ENCODE measurements at places on chromosomes 7 and 10.

- DNase-seq, result no peak
These were observed 34.8 kb downstream of the SVOPL start for GRCh38 chr7:138666385-138666784.

DNA sequence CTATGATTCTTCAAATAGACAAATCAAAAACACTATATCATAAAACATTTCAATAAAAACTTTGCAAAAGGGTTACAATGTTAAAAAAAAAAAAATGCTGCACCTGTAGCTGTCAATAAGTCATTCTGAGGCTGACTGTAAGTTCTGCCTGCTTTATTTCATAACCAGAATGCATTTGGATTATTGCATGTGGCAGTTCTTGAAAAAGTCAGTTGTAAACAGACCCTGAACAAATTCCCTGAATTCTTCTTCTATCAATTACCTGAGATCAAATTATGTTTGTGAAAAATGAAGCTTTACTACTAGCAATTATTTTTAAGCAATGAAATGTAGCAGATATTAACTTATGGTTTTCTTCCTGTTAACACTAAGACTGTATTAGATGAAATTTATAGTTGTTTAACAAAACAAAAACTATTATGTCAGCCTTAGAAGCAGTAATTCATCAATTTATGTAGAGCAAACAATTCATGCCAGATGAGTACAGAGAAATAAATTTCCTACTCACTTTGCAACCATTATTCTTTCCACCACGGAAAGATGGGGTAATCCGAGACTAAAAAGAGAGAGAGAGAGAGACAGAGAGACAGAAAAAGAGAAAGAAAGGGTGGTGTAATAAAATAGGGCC is 107.8 kb downstream of the SFMBT2 start:
- DNase-seq, result no peak

DNA sequence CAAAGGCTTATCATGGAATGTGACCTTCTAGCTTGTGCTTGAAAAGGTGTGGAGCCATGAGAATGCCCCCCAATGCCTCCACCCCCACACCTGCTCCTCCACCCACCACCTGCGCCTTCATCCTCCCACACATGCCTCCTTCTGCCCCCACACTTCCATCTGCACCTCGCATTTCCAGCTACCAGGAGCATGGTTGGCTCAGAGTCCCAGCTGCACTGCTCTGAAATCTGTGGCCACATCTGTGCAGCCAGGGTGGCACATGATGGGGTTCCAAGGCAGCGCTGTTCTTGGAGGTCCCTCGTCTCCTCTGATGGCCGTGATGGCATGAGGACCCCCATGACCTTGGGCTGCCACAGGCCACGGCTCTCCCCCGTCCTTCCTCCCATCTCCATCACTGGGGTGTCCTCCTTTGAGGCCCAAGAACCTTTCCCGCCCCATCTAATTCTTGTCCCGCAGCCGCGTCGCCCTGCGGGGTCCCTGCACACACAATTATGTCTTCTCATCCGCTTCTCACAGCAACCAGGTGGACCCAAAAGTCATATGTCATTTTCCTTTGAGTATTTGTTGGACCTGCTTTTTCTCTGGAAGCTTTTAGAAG is 40.6 kb upstream of the CNPY1 start:
- no peak for DNase-seq

DNA sequence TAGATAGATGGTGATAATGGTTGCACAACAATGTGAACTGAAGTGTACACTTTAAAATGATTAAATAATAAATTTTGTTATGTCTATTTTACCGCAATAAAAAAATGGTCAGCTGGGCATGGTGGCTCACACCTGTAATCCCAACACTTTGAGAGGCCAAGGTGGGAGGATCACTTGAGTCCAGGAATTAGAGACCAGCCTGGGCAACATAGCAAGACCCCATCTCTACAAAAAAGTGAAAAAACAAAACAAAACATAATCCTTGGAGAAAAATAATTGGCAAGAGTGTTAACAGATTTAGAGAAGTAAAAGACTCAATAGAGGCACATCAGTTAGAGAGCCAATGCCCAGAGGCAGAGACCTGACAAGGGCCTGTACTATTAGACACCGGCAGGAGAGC is 9.9 kb upstream of the RPEL1 start:
- DNase-seq, result no peak

- no peak for DNase-seq
These were observed 15.0 kb upstream of the MCM10 start for GRCh38 chr10:13146379-13146778.

DNA sequence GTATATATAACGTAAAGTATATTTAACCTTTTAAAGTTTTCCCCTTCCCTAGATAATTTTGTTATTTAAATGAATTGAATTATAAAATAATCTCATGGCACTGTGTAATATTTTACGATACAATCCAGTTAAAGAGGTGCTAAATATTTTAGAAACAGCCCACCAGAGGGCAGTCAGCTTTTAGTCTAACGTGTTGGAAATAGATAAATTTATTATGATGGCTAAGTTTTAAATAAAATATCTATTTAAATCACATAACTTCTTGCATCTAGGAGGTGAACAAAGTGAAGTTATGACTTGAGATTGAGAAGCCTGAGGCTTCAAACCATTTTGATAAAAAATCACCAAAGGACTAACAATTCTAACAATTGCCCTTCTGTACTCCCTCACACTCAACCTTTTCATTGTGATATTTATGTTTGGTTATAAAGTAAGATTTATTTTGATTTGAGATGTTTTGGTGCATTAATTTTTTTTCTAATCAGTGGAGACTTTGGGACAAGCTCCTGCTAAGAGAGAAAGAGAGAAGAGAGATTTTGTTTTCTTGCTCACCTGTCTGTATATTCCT is 171.5 kb upstream of the SP4 start:
- DNase-seq, result peak; percentile 72

DNA sequence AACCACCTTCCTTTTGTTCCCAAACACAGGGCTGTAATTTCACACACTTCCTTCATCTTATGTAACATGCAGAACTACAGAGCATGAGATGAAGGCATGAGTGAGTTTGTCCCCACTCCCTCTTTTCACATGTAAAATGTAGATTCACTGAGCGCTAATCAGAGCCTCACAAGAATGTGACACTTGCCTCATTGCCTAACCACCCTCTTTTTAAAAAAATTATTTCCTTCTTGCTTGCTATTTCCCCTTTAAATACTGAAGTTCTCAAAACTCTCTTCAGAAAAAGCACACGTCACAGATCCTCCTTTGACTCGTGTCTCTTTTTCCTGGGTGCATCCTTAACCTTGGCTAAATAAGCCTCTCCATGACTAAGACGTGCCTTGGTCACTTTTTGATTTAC is 121.2 kb upstream of the TARP start:
- peak; percentile 66 for DNase-seq

- DNase-seq, result no peak
These were observed 168.5 kb downstream of the NOC3L start for GRCh38 chr10:94194256-94194655.

- DNase-seq, result no peak
These were observed 104.7 kb downstream of the EVX1 start for GRCh38 chr7:27347276-27347640.

- DNase-seq, result no peak
These were observed 39.2 kb downstream of the TOMM7 start for GRCh38 chr7:22783421-22783820.

DNA sequence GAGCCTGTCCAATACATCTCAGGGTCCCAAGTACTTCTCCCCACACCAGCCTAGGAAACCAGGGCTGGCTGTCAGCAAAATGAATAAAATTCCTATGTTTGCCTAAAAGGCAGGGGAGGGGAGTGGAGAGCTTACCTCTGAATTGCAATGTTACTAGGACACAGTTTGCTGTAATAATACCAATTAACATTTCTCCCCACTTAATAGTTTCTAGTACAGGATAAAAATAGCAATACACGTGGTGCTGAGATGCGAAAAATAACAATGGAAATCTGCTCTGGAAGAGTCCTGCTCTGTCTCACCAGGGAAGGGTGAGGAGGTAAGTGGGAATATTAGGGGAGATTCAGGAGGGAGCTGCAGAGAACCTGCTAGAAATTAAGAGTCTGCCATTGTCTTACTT is 112.3 kb downstream of the PLXNA4 start:
- no peak for DNase-seq

GRCh38 chr10:86293396-86293791 is 73.2 kb downstream of the GRID1 start:
- no peak for DNase-seq

- no peak for DNase-seq
These were observed 39.1 kb upstream of the EBF3 start for GRCh38 chr10:130003166-130003565.

DNA sequence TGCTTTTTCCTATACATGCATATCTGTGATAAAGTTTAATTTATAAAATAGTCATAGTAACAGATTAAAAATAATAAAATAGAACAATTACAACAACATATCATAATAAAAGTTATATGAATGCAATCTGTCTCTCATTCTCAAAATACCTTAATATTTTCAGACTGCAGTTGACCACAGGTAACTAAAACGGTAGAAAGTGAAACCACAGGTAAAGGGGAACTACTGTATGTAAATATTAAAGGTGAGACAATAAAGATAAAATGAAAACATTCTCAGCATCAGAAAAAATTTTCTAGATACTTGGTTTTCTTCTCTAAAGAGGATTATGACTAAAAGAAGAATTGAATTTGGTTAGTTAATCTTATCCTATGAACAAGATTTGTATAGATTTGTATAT is 6.0 kb downstream of the FKBP14 start:
- no peak for DNase-seq

DNA sequence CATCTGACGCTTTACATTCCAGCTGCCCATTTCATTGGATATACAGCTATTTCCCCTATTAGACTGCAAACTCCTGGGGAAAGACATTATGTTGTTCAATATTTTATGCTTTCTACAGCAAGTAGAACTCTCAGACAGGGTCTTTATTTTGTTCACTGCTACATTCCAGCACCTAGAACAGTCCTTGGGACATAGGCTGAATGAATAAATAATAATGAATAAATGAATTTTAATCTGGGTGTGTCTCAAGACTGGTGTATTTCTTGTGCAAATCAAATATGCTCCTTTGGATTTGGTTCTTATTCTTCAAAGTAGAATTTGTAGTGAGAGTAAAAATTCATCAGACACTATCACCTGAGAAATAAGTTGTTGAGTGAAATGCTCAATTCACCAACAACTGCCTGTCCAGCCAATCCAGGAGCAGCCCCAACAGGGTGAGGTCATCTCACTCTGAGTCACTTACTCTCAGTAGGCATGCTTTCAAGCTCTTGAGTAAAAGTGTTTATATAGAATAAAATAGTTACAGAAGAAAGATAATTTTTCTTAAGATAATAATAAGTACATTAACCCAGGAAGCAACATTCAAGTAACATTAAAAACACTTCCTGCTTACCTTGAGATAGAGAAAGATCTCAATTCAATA is 287.5 kb upstream of the NPVF start:
- DNase-seq, result peak; percentile 4

DNA sequence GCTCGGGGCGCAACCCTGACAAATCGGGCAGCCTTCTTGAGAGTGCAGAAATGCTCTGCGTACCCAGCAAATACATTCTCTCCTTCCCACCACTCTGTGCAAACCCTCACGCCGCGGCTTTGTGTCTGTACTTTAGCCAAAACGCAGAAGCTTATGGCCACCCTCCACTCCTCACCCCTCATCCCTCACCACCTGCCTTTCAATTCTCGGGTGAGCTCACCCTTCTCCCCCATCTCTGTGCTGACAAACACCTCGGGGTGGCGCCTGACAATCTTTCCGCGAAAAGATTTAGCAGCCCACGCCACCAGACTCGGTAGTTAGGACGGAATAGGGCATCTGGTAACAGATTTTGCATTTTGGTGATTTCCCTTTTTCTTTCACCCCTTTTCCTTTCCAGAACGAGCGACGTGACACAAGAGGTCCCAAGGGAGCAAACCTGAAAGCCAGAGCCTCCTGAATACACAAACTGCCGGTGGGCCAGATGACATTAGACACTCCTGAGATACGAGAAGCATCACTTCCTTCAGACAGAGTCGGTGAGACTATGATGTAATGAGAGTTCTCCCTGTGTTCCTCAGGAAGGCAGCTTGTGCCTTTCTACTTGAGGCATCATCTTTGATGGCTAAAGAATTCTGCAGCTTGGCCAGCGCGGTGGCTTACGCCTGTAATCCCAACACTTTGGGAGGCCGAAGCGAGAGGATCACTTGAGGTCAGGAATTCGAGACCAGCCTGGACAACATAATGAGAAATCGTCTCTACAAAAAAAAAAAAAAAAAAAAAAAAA is 671 bp upstream of the ATAD1 start:
- DNase-seq, result peak; percentile 28

DNA sequence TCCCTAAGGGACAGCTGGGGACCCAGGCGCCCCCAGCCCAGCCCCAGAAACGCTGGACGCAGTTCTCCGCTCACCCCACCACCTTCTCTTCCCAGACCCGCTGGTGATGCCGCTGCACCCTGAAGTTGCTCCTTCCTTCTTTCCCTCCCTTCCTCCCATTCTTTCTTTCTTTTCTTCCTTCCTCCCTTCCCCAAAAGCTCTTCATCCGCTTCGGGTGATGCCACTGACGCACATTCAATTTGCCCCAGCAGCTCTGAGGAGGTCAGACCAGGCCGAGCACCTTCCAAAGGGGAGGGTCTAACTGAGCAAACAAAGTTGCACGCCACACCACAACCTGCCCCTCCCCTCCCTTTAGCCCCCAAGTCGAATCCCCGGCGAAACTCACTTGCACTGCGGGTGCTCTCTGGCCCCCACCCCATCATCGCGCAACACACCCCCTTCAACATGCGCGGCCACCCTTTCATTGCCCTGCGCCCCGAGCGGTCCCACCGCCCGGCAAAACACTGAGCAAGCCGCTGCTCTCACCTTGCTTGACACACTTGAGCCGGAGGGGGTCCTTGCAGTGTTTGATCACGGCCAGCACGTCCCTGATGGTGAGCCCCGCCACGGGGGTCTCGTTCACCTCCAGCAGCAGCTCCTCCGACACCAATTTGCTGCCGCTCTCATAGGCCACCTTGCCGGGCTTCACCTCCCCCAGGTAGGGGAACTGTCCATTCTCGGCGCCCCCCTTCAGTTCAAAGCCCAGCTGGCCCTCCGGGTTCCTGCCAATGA is 787 bp downstream of the MAGI2 start:
- no peak for DNase-seq

GRCh38 chr10:24261627-24262026 is 52.7 kb downstream of the KIAA1217 start:
- DNase-seq, result no peak

DNA sequence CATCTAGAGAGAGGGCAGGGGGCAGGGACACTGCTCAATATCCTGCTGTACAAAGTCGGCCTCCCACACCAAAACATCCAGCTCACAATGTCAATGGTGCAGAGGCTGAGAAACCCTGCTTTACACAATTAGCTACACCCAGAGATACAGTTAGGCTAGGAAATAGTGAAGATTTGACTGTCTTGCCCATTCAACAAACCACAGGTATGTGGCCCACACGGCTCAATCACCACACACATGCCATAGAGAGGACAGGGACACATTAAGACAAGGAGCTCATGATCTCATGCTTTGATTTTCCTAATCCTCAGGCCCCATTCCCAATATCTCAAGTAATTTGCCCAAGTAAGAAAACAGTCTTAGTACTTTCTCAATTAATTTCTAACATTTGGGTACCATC is 110.4 kb downstream of the OSBPL3 start:
- no peak for DNase-seq

All from suppressor macrophage treated with lipopolysaccharide for 1 hour (primary cell).